Type B pancreatic cell (in vitro differentiated cells): ENCODE measurements at places on chromosomes 5 and 9. TPM values are rescaled to one million over a fixed set of nuclear protein-coding genes. Genes with fewer than 3 reads are reported as not detected.

DNA sequence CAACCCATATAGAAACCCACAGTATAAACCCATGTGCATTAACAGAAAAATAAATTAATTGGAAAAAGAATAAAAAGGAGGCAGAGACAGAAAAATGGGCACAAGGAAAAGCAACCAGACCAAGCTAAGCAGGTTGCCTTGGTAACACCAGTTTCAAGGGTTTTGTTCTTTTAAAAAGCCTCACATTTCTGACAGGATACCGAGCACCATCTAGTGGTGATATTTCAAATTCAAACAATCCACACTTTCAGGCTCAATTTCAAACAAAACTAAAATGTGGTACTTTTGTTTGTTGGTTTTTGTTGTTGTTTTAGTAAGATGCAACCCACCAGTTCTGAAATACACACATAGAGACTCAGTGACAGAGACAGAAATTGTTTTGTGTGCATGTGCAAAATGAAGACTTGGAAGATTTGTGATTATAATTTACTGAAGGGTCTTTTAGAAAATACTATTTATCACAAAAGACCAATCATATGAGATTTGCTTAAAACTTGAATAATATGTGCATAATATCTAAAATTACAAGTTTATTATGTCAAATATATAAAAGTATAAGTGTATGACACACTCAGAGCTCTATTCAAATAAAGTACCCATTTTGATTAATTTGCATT is 318.2 kb downstream of the SLCO4C1 start:
- DNase-seq, result no peak

DNA sequence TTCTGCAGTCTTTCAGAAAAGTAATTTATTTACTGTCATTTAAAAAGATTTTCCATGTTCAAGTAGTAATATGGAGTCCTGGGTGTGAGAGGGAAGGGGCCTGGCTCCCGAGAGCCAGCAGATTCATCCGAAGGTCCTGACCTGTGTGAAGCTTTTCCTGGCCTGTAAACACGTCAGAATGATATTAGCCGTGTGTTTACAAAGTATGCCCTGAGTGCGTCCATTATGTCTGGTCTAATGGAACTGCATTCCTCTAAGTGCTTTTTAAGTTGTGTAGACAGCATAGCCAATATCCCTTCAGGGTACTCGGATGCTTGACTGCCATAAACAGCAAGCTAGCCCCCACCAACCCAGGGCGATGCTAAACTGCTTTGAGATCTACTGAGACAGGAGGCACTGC is 495.2 kb downstream of the AGTPBP1 start:
- no peak for DNase-seq

DNA sequence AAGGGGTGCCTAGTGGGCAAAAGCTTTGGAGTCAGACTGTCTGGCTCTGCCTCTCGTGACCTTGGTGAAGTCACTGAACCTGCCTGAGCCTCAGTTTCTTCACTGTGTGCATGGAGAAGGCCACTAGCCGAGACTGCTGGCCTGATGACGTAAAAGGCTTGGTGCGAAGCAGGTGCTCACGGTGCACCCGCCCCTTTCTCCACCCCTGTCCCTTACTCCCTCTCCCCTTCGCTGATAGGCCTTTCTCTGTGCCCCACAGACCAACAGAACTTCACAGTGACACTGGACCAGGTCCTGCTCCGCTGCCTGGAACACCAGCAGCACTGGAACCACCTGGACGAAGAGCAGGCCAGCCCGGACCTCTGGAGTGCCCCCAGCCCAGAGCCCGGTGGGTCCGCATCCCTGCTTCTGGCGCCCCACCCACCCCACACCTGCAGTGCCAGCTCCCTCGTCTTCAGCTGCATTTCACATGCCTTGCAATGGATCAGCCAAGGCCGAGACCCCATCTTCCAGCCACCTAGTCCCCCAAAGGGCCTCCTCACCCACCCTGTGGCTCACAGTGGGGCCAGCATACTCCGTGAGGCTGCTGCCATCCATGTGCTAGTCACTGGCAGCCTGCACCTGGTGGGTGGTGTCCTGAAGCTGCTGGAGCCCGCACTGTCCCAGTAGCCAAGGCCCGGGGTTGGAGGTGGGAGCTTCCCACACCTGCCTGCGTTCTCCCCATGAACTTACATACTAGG is 10.4 kb downstream of the FPGS start:
- DNase-seq, result no peak

DNA sequence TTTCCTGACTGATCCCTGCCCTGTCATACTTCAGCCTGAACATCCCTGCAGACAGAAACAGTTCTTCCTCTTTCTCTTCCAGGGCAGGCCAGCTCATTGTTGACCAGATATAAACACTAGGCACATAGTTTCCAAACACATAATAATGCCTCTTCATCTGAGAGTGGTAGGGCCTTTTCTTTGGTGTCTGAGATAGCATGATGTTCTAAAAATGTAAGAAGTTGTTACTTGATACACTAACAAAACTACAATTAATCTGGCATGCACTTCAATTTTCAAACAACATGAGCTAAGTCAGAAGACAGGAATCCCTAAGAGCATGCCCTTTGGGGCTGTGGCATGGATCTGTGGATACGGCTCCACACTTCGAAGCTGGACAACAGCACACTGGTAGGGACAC is 246.6 kb downstream of the SPOCK1 start:
- no peak for DNase-seq

DNA sequence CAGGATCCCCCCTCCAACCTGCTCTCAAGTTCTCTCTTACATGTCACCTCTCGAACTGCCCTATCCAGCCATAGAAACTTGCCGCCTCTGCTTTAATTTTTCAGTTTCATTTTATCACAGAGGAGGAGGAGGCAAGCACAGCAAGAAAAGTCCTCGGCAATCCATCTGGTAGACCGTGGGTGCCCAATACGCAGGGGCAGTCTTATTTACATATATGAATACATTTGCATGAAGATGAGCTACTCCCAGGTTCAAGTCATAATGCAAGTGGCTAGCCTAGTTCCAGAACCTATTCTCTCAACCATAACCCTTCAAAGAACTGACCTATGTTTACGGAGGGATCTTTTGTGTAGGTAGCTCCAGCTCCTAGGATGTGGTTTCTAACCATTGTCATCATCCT is 223.2 kb upstream of the PANK3 start:
- DNase-seq, result no peak

DNA sequence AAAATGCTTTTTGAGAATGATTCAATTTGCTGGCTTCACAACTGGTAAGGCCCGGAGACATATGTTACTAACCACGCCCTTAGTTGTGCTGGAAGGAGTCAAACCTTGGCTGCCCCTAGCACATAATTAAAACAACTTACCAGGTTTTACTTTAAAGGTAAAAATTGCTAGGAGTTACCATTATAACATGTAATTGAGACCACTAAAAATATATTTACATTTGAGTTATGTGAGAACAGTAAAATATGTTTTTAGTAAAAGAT is 435.6 kb upstream of the CDH9 start:
- no peak for DNase-seq

GRCh38 chr9:137924761-137925369 is 47.3 kb downstream of the CACNA1B start:
- DNase-seq, result peak; percentile 50

GRCh38 chr5:109173036-109173794 is 236.6 kb downstream of the PJA2 start:
- no peak for DNase-seq

DNA sequence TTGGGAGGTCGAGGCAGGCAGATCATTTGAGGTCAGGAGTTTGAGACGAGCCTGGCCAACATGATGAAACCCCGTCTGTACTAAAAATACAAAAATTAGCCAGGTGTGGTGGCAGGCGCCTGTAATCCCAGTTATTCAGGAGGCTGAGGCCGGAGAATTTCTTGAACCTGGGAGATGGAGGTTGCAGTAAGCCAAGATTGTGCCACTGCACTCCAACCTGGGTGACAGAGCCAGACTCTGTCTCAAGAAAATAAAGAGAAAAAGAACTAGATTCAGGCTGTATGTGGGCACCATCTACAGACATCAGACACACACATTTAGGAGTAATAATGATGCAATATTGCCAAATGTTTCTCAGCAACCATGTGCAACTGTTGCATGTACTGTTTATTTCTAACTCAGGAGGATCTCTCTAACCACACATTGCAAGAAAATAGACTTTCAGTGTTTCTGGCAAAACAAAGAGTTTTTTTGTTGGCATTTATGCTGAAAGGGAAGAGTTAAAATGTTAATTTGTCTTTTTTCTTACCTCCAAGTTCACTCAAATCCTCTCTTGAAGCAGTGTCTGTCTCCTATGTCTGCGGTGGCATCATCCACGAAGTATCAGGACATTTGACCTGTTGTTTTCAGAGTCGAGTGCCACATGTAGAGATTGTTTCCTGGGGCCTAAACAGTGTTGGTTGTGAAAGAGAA is 5.1 kb upstream of the ORM1 start:
- no peak for DNase-seq

DNA sequence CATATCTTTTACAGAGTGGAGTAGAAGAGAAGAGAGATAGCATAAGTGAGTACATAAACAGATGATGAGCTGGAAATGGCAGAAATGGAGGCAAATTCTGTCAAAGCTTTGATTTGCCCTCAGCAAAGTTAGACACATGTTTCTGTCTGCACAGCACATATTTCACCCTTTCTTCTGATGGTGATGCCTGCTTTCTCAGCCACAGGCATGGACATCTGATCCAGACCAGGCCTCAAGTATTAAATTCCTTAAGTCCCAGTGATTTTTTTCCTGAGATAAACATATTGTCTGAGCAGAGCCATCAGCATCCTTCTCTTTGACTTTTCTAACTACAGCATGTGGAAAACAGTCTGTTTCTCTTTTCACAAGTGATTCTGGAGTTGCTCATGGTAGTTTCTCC is 409.8 kb downstream of the MAN2A1 start:
- no peak for DNase-seq

DNA sequence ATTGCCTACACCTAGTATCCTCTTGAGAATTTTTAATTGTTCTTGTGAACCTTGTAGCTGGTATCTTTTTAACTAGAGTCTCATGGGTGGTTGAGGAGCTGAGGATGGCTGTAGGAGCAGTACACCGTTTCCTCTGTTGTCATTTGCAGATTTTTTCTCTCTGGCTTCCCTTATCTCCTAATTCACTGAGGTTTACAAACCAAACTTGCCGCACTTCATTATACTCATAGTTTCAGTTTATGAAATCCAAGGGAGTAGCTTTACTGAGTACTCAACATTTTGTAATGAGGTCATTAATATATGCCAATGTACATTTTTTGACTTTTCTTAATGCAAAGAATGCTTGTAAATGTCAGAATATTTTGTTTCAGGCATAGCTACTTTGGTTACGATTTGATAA is 154.2 kb downstream of the CCDC171 start:
- DNase-seq, result no peak

DNA sequence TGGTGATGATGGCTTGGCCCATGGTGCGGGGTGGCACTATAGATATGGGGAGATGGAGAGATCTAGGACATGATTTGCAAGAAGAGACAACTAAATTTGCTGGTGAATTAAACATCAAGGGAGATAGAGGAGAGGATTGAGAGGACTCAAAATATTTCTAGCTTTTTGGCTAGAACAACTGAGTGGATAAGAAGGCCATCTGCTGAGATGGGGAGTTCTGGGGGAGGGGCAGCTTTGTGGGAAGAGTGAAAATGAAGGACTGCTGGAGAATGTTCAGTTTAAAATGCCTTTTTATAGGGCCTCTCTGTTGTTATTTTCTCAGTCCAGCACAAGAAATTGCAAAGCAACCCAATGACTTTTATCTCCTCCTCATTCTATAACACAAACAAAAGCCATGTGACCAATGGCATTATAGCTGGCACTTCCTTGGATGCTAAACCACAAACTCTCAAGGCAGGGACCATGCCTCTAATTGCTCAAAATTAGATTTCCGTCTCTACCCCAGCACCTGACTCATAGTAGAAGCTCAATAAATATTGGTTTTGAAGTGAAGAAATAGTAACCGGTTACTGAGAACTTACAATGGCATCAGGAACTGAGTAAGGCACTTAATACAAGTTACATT is 29.8 kb downstream of the JAKMIP2 start:
- DNase-seq, result no peak

- no peak for DNase-seq
These were observed 407.4 kb upstream of the TNC start for GRCh38 chr9:115525111-115526058.

- no peak for DNase-seq
These were observed 3.2 kb downstream of the RNF208 start for GRCh38 chr9:137218754-137219271.

GRCh38 chr9:86508208-86508903 is 154.1 kb upstream of the TUT7 start:
- DNase-seq, result no peak

GRCh38 chr9:131011274-131012022 is 2.5 kb downstream of the LAMC3 start:
- DNase-seq, result no peak

- no peak for DNase-seq
These were observed 149.8 kb downstream of the AUH start for GRCh38 chr9:91211919-91212318.

DNA sequence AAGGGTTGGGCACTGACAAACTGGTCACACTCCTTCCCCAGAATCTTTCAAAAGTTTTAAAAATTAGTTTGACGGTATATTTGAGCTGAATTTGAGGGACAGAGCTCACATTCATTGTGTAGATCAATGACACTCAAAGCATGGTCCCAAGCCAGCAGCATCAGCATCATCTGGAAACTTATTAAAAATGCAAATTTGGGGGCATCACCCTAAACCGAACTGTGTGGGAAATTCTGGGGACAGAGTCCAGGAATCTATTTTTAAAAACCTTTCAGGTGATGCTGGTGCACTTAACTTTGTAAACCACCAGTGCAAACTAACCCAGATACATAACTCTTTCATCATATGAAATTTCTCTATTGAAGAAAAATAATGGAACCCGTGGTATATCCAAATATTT is 58.1 kb upstream of the MTAP start:
- DNase-seq, result no peak

DNA sequence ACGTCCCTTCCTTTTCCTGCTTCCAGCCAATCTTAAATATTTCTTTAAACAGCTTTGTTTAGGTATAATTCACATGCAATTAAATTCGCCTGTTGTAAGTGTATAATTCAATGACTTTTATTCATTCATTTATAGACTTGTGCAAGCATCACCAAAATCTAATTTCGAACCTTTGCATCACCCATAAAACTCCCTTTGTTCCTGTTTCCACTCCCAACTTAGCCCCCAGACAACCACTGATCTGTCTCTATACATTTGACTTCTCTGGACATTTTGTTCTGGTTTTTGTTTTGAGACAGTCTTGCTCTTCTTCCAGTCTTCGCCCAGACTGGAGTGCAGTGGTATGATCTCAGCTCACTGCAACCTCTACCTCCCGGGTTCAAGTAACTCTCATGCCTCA is 71.5 kb downstream of the NR6A1 start:
- no peak for DNase-seq

- no peak for DNase-seq
These were observed at the start of gene VAV2 for GRCh38 chr9:133991964-133992779. Gene VAV2, minus strand, starts transcription at chr9:133992324. Its CDS starts 46 bp downstream, at chr9:133992278.

PARP8 gene
- 19.6 and 25.2 TPM in 2 replicates for total RNA-seq

ELAVL2 gene
- 4.5 and 11.6 TPM in 2 replicates for total RNA-seq

ARHGEF28 gene
- total RNA-seq, result 24.9 and 44.1 TPM in 2 replicates

ZNF300 gene
- total RNA-seq, result 11.9 and 15.0 TPM in 2 replicates

KIF20A gene
- 20.5 and 61.0 TPM in 2 replicates for total RNA-seq

THOC3 gene
- 77.0 and 80.6 TPM in 2 replicates for total RNA-seq
